GM18507 (cell line): ENCODE measurements at places on chromosomes 7 and 10.

DNA sequence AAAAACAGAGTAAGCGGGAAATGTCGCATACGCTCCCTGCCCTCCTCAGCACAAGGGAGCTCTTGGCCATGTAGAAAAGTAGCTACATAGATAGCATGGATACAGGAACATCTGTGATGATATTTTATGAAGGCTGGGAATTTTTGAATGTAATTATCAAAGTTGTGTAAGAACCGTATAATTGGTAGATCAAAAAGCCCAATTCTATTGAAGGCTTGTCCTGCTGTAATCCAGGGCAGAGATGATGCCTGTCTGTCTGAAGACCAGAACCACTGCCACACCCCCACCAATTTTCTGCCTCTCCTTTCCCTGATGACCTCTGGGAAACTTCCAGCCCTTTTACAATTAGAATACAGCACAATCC is 51.4 kb downstream of the ZRANB1 start:
- no peak for DNase-seq

GRCh38 chr10:51369903-51370302 is 295.6 kb downstream of the PRKG1 start:
- no peak for DNase-seq

DNA sequence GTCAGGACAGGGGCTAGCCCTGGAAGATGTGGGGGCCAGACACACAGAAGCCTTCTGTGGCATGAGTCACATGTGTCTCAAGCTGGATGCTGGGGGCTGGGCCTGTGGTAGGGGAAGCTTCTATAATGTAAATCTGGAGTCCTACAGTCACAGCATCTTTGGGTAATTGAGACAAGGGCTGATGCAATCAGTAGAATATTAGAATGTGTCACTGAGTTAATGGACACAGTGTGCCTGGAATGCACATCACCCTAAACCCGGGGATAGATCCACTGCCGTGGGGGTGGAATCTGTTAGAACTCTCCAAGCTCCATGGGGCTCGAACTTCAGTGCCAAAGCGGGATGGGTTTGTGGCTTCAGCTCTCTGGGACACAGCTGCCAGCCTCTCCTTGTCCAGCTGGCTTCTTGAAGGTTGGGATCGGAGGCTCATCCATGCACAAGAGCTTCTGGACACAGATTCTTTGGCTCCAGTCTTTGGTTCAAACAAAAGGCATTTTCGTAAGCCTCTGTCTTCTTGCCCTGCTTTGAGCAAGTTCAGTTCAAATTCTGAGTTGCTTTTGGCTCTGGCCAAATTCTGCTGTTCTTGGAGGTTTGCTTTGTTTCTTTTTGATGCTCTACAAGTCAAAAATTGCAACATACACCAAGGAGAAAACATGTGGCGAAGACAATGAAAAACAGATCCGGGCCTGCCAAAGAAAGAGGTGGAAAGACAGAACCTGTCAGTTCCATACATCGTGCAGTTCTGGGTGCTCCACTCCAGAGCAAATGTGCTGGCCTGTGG is 194.8 kb upstream of the ZNF32 start:
- no peak for DNase-seq

DNA sequence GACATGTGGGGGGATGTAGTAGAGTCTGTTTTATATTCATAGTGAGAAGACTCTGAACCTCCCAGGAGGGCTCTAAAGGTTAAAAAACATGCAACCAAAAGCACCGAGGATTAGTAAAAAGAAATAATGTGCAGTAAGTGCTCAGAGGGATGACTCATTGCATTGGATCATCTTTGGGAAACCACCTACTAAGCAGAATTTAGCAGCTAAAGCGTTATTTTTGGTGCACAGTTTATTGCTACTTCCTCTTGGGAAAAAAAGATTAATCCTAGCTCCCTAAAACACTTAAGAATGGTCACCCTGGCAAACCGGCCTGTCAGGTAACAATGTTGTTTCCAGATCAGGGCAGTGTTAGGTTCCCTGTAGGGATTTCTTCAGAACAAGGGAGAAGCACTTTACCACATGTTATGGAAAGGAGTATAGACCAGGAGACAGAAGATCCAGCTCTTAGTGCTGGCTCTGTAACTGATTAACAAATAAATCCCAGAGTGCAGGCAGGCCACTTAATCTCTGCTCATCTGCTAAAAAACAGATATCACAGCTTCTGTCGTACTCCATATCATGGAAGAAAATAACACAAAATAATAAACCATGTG is 44.8 kb upstream of the FAM133B start:
- no peak for DNase-seq

- no peak for DNase-seq
Measured at GRCh38 chr7:151710646-151711434, 166.1 kb downstream of the PRKAG2 start.

DNA sequence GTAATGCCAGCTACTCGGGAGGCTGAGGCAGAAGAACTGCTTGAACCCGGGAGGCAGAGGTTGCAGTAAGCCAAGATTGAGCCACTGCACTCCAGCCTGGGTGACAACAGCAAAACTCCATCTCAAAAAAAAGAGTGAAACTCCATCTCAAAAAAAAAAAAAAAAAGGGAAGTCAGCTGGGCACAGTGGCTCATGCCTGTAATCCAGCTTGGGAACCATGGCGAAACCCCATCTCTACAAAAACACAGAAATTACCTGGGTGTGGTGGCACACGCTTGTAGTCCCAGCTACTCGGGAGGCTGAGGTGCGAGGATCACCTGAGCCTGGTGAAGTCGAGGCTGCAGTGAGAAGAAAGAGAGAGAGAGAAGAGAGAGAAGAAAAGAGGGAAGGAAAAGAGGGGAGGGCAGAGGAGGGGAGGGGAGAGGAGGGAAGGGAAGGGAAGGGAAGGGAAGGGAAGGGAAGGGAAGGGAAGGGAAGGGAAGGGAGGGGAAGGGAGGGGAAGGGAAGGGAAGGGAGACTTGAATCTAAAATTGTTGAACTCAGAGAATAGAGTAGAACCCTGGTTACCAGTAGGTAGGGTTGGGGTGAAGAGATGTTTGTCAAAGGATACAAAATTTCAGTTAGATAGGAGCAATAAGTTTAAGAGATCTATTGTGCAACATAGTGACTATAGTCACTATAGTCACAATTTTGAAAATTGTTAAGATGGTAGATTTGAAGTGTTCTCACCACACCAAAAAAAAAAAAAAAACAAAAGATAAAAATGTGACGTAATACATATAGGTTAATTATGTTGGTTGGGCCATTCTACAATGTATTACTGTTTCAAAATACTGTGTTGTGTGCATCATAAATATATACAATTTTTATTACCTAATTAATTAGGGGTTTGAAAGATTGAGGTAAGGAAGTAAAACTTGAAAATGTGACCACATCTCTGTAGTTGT is 2.5 kb downstream of the SLC16A9 start:
- DNase-seq: no peak

GRCh38 chr10:48759113-48759901 is 74.6 kb downstream of the WDFY4 start:
- DNase-seq: peak; percentile 59

GRCh38 chr7:98357751-98358161 is 43.1 kb downstream of the BAIAP2L1 start:
- DNase-seq: no peak
